Neural crest cell (in vitro differentiated cells): ENCODE measurements at places on chromosomes 11 and 22.

DNA sequence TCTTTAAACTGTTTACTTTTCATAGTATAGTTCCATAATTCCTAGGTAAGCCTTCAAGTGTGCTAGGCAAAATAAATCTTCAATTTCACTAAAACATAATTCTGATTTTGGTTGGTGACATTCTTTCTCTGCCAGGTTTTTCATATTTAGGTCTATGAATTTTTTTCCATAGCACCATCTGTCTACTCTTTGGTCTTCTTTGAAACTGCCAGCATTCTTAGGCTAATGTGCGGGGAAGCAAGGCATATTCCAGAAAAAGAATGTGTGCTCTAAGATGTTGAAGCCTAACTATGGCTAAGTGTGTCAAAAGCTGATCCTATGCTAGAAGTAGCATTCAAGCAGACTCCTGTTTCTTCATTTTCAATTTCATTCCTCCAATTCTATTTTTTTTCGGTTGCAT is 213.9 kb upstream of the C11orf87 start:
- no peak overlapping the region for H3K27ac ChIP-seq
- H3K27me3 ChIP-seq: peaks cover 9% of the 10 kb centered on the region
- H3K36me3 ChIP-seq: peaks cover 7% of the 10 kb centered on the region
- no peak overlapping the region for H3K4me3 ChIP-seq
- H3K4me1 ChIP-seq: no peaks in the 10 kb centered on the region

- H3K4me3 ChIP-seq: no peak overlapping the region
- H3K27ac ChIP-seq: no peak overlapping the region
- DNase-seq: no peak
Measured at GRCh38 chr22:24687322-24687721, 84.3 kb downstream of the GGT1 start.

DNA sequence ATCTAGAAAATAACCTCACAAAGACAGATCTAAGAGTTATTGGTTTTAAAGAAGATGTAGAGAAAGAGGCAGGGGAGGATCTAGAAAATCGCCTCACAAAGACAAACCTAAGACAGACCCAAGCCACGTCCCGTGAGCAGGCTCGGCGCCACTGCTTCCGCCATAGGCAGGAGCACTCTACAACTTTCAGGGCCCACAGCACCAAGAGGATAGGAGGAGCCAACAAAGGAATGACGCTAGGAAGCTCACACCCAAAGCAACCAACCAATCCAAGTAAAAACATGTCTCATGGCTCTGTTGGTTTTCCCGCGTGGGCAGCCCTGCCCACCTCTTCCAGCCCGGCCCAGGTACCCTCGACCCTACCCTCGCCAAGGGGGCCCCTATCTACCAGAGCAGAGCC is 4167.4 kb upstream of the OR11H1 start:
- H3K4me1 ChIP-seq: no peaks in the 10 kb centered on the region
- H3K27ac ChIP-seq: no peak overlapping the region

GRCh38 chr11:58043379-58043778 is 12.6 kb downstream of the OR6Q1 start:
- H3K4me1 ChIP-seq: no peaks in the 10 kb centered on the region
- H3K27me3 ChIP-seq: peaks cover 10% of the 10 kb centered on the region
- H3K4me3 ChIP-seq: no peak overlapping the region

DNA sequence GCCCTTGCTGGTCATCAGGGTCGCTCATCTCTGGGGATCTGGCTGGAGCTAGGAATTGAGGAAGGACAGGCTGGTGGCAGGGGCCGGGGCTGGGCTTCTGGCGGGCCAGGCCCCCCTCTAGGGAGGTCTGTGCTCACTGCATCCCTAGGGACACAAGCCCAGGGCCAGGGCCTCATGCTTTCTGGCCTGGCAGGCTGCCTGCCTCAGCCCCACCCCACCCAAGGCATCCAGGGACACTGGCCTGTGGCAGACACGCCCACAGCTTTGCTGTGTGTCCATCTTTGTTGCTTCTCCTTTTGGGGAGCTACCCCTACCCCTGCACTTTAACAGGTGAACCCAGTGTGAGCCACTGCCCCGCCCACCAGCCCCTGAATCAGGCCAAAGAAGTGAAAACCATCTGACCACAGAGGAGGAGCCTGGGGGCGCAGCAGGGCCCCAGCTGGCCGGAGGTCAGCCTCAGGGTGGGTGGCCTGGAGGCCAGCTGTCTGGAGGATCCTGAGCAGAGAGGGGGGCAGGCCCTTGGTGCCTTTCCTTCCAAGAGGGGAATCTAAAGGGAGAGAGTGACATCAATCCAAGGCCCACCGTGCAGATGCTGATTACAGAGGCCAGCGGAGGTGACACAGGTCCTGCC is 26.8 kb upstream of the CELSR1 start:
- H3K4me3 ChIP-seq: no peak overlapping the region
- H3K27ac ChIP-seq: peak overlapping the region; percentile 81
- DNase-seq: no peak

GRCh38 chr11:11981840-11982239 is 26.6 kb downstream of the DKK3 start:
- H3K36me3 ChIP-seq: no peaks in the 10 kb centered on the region
- no peak overlapping the region for H3K4me3 ChIP-seq

DNA sequence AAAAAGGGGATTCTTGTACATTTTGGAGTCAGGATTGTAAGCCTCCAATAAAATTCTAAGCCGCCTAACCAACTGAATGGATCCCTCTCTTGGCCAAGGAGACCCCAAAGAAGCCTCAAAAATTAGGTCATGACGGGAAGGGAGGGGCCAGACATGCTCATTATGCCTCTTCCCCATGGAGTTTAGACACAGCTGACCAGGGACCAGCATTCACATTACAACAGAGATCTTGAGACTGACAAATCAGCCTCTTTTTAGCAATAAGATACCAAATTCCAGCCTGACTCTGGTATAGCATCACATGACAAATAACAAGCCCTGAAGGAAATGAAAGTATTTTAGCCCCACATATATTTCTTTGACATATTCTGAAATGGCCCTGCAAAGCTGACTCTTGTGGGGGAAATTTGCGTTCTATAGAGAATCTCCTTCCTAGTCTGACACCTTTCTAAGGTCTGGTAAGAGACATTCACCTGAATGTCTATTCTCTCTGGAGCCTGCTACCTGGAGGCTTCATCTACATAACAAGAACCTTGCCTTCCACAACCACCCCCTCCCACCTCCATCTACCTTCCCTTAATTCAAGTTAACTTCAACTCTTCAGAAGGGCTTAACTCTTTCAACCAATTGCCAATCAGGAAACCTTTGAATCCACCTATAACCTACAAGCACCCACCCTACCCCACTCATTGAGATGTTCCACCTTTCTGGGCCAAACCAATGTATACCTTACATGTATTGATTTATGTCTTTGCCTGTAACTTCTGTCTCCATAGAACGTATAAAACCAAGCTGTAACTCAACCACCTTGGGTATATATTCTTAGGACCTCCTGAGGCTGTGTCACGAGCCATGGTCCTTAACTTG is 10.3 kb downstream of the GAL start:
- no peaks in the 10 kb centered on the region for H3K36me3 ChIP-seq
- no peak overlapping the region for H3K4me3 ChIP-seq
- no peaks in the 10 kb centered on the region for H3K4me1 ChIP-seq

- no peak for DNase-seq
- H3K4me1 ChIP-seq: peaks cover 5% of the 10 kb centered on the region
- no peak overlapping the region for H3K4me3 ChIP-seq
- H3K27ac ChIP-seq: no peak overlapping the region
- H3K27me3 ChIP-seq: no peaks in the 10 kb centered on the region
- peaks cover 28% of the 10 kb centered on the region for H3K36me3 ChIP-seq
Measured at GRCh38 chr11:11937957-11938356, 70.5 kb downstream of the DKK3 start.

- no peaks in the 10 kb centered on the region for H3K4me1 ChIP-seq
- DNase-seq: no peak
- no peak overlapping the region for H3K27ac ChIP-seq
- H3K27me3 ChIP-seq: no peaks in the 10 kb centered on the region
- peaks cover 9% of the 10 kb centered on the region for H3K36me3 ChIP-seq
Measured at GRCh38 chr11:17988465-17988864, 24.4 kb downstream of the SERGEF start.

DNA sequence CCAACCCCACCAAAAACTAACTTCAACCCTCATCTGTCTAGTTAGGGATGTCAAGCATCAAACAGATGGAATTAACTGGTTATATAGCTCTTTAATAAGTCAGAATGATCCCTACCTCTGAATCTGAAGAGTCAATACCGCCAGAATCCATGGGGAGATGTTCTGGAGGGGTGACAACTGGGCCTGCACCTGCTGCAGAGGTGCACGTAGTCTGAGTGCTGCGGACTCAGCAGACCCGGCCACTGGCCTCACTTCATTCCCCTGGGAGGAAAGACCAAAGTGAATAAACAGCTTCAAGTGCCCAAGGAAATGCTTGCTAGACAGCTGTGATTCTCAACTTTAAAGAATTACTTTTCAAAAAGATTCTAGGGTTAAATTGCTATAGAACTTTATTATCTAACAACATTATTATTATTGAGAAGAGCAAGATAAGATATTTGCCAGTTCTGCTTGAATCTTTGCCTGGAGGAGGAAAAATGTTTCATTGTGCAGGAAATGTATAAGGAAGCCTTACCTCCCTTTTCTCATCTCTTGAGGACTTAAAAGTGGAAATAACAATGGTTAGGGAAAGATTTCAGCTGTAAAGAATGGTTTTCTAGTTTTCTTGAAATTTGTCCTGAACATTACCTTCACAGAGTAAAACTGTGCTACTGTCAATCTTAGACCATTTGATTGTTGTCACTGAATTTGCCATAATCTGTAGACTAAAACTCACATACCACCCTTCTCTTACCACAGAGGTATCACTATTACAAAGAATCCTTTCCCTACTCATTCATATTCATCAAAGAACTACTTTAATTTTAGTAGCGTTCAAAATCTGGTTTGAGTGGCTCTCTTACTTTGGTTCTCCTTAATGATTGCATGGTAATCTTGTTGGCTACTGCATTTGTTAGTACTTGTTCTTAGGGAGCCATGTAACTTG is 4.2 kb downstream of the XBP1 start:
- peaks cover 18% of the 10 kb centered on the region for H3K36me3 ChIP-seq
- H3K27ac ChIP-seq: no peak overlapping the region
- peaks cover 29% of the 10 kb centered on the region for H3K4me1 ChIP-seq

DNA sequence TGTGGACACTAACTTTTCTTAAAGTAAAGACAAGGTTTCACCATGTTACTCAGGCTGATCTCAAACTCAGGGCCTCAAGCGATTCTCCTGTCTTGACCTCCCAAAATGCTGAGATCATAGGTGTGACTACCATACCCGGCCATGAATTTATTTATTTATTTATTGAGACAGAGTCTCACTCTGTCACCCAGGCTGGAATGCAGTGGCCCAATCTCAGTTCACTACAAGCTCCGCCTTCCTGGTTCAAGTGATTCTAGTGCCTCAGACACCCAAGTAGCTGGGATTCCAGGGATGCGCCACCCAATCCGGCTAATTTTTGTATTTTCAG is 29.7 kb upstream of the PCF11 start:
- H3K27me3 ChIP-seq: no peaks in the 10 kb centered on the region
- H3K36me3 ChIP-seq: no peaks in the 10 kb centered on the region
- no peaks in the 10 kb centered on the region for H3K4me1 ChIP-seq
- no peak for DNase-seq
- no peak overlapping the region for H3K27ac ChIP-seq

DNA sequence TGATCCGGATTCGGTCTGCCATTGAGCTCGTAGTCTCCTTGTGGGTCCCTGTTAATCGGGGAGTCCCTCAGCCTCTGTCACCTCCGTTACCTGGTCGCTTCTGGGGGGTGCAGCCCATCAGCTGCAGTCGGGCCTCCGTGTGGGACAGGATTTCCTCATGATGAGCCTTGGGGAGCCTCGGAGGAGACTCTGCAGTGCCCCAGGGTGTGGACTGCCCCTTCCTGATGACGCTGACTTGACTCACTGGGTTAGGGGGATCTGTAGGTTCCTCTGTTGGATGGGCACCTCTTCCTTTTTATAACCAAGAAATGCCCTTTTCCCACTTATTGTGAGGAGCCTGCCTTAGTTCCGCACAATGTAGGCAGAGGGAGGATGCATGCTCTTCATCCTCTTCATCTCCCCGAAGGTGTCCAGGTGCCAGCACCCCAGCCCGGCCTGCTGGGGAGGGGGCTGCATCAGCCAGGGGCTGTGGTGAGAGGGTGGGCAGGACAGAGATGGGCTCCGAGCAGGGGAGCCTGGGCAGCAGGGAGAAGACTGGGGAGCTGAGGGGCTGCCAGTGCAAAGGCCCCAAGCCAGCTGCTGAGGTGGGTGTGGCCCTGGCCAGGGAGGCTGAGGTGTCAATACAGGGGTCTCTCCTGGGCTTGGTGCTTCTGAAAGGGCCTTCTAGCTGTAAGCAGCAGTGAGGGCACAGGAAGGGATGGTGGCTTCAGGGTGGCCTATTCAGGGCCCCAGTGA is 13.5 kb upstream of the TTLL8 start:
- H3K4me3 ChIP-seq: no peak overlapping the region
- no peak for DNase-seq
- H3K27me3 ChIP-seq: no peaks in the 10 kb centered on the region

- H3K27me3 ChIP-seq: peaks cover 16% of the 10 kb centered on the region
- no peak overlapping the region for H3K27ac ChIP-seq
- no peaks in the 10 kb centered on the region for H3K36me3 ChIP-seq
- H3K4me3 ChIP-seq: no peak overlapping the region
- H3K4me1 ChIP-seq: no peaks in the 10 kb centered on the region
Measured at GRCh38 chr11:45930031-45930794, 7.8 kb downstream of the LARGE2 start.

DNA sequence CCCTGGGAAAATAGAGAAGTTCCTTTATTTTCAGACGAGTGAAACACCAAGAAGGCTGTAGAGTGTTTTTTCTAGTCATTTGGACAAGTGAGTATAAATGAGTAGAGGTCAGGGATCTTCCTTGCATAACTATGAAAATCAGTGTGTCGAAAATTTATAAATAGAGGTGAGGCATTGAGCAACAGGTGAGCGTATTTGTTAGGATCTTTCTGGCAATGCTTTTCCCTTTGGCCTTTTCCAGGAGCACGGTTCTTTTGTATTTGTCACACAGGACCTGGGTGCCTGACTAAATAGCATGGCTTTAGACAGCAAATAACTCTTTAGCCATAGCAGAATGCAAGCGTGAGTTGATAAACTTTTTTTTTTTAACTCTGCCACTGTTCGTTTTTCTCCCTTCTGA is 19.6 kb upstream of the ARHGAP42 start:
- no peak overlapping the region for H3K4me3 ChIP-seq
- no peak for DNase-seq
- H3K36me3 ChIP-seq: no peaks in the 10 kb centered on the region
- no peak overlapping the region for H3K27ac ChIP-seq

DNA sequence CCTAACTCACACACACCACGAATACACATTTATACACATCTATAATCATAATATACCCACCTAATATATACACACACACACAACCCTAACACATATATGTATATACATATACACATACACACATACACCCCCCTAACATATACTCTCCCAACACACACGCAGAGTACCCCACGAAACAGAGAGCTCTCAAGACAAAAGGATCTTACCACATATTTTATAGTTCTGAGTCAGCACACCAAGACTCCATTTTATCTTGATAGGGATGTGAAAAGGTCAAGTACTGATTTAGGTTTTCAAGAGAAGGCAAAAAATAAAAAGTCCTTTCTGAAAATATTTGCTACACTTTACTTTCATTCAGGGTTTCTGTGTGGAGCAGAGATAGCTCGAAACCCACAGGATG is 1207.2 kb downstream of the LRRC4C start:
- H3K36me3 ChIP-seq: peaks cover 4% of the 10 kb centered on the region
- peak overlapping the region; percentile 5 for H3K27ac ChIP-seq
- H3K4me3 ChIP-seq: no peak overlapping the region
- DNase-seq: no peak
- H3K27me3 ChIP-seq: no peaks in the 10 kb centered on the region

GRCh38 chr11:75823415-75823814 is 8.4 kb downstream of the UVRAG start:
- no peak for DNase-seq
- H3K4me1 ChIP-seq: peaks cover 9% of the 10 kb centered on the region
- H3K27me3 ChIP-seq: no peaks in the 10 kb centered on the region
